ENCODE measurements at places on chromosomes 5 and 9.

- no peak for DNase-seq
These were observed 32.6 kb downstream of the ROR2 start for GRCh38 chr9:91917436-91917835.

- peak; percentile 41 for DNase-seq
These were observed 1.4 kb upstream of the SPTAN1 start for GRCh38 chr9:128550770-128551656.

- DNase-seq = no peak
These were observed 13.6 kb downstream of the LCN10 start for GRCh38 chr9:136729144-136729543.

DNA sequence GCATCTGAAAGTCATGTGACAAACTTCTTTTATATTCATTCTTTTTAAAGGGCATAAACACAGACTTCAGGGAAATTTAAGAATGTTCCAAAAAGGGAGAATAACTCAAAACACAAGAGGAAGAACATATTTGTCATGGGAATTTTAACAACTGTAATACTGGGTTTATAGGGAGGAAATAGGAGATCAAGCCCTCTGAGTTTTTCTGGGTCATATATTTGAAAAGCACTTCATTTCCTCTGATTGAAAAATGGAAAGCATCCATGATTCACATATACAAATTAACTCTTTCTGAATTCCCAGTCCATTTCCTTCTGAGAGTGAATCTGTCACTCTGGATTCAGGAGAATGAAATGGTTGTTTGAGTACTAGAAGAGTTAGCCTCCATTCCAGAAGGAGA is 26.8 kb downstream of the LURAP1L start:
- no peak for DNase-seq

- peak; percentile 55 for DNase-seq
These were observed 3.9 kb downstream of the LPAR1 start for GRCh38 chr9:111034170-111034897.

All from fibroblast of mammary gland (primary cell).